ENCODE measurements at places on chromosomes 12 and 14.

GRCh38 chr12:113130457-113131135 lies 5.0 kb downstream of the RASAL1 start:
- DNase-seq: no peak

GRCh38 chr12:47216150-47216677 lies 136.5 kb upstream of the AMIGO2 start:
- no peak for DNase-seq

DNA sequence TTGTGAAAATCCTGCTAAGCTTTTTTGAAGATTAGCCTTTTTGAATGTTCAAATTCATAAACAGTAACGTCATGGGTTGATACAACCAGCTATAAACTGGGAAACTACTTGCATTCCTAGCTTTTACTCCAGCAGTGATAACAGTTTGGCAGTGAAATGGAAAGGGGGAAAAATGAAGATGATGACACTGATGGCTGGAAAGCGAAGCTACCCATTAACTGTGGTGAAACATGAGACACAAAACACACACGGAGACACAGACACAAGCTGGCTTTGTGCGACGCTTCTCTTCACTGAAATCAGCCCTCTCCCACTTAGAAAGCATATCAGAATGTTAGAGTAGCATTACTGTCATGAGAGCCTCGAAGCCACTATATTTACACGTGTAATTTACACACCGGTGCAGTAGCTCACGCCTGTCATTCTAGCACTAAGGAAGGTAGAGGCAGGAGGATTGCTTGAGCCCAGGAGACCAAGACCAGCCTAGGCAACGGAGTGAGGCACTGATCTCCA lies 15.7 kb downstream of the VPS37B start:
- no peak for DNase-seq

GRCh38 chr12:118734266-118734665 lies 247.1 kb upstream of the SRRM4 start:
- no peak for DNase-seq

DNA sequence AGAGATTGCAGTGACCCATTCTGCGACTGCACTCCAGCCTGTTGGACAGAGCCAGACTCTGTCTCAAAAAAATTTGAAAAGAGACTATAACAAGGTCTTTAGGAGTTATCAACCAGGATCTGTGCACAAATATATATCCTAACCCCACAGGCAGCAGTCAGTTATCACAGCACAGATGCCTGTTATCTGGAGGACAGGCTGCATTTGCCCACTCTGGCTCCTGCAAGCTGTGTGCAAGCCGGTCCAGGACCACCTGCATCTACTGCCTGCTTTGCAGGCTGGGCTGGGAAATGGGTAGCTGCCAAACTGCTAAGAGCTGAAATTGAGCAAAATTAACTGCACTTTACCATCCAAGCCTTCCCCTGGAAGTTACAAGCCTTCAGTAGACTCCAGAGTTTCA lies 21.4 kb upstream of the RCOR1 start:
- no peak for DNase-seq

- no peak for DNase-seq
Observed at GRCh38 chr14:44963775-44964380, 1.9 kb downstream of the TOGARAM1 start.

GRCh38 chr14:90263748-90264449 lies 7.5 kb downstream of the PSMC1 start:
- DNase-seq: no peak

- no peak for DNase-seq
Observed at GRCh38 chr12:129467726-129468125, 436.1 kb downstream of the TMEM132D start.

DNA sequence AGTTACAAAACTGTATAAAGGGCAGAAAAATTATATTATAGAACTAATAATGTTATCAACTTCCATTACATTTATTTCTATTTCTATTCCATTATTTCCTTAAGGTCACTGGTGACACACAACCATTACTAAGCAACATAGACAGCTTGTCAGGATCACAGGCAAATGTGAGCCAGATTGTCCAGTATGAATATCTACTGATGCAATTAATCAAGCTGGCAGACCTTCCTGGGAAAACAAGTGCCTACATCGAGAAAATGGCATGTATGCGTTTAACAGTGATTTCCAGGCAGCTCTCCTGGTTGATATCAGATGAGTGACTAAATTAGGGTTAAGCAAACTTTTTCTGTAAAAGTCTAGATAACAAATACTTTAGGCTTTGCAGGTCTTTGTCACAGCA lies 36.9 kb upstream of the TSPAN8 start:
- DNase-seq: no peak

Data from activated naive CD8-positive, alpha-beta T cell treated with anti-CD3 and anti-CD28 coated beads, Interleukin-2, amount 50 U/mL, for 16 hours (primary cell).